ENCODE measurements at places on chromosomes 1 and 21. TPM values are rescaled to one million over a fixed set of nuclear protein-coding genes. Genes with fewer than 3 reads are reported as not detected.

The C1orf115 gene
- 22.4 TPM for total RNA-seq

The NUP210L gene
- total RNA-seq: 0.30 TPM

The RGS16 gene
- 0.97 TPM for total RNA-seq

The LRRC71 gene
- not detected for total RNA-seq

The PLPP3 gene
- 143 TPM for total RNA-seq

The CSF3R gene
- 5.8 TPM for total RNA-seq

The S100A6 gene
- total RNA-seq: 265 TPM

The AGMAT gene
- 0.11 TPM for total RNA-seq

The GBP2 gene
- 13.1 TPM for total RNA-seq

The ZNF670 gene
- 1.0 TPM for total RNA-seq

The PEX14 gene
- total RNA-seq: 17.8 TPM

The HES2 gene
- total RNA-seq: not detected

The ANKRD35 gene
- total RNA-seq: 1.1 TPM

The DTL gene
- 1.3 TPM for total RNA-seq

The C1orf87 gene
- total RNA-seq: not detected

The PSRC1 gene
- total RNA-seq: 1.2 TPM

The TAL1 gene
- 3.5 TPM for total RNA-seq

The SLFNL1 gene
- total RNA-seq: 0.16 TPM

The CCDC28B gene
- total RNA-seq: 25.8 TPM

The IL19 gene
- not detected for total RNA-seq

The KLHDC8A gene
- total RNA-seq: not detected

The IGSF9 gene
- 0.30 TPM for total RNA-seq

The ADGRL2 gene
- total RNA-seq: 42.2 TPM

The ADAMTS4 gene
- total RNA-seq: 13.0 TPM

The SLC1A7 gene
- not detected for total RNA-seq

The TMEM52 gene
- total RNA-seq: 1.2 TPM

The TAS1R1 gene
- total RNA-seq: not detected

The CGN gene
- 0.22 TPM for total RNA-seq

The AMIGO1 gene
- total RNA-seq: 18.3 TPM

The GPR37L1 gene
- total RNA-seq: 0.08 TPM

The KRTAP11-1 gene
- total RNA-seq: not detected

The ADAM15 gene
- 101 TPM for total RNA-seq

The USH2A gene
- total RNA-seq: 1.3 TPM

The GBP1 gene
- total RNA-seq: 8.3 TPM

The OR2W3 gene
- not detected for total RNA-seq

The GUCA2B gene
- not detected for total RNA-seq
